ENCODE measurements at places on chromosomes 7 and 10. TPM values are rescaled to one million over a fixed set of nuclear protein-coding genes. Genes with fewer than 3 reads are reported as not detected.

GRCh38 chr10:112678987-112679386 is 232.0 kb downstream of the VTI1A start:
- no peaks in the 10 kb centered on the region for H3K4me1 ChIP-seq
- no peak overlapping the region for H3K4me3 ChIP-seq
- H3K27me3 ChIP-seq = no peaks in the 10 kb centered on the region

- no peaks in the 10 kb centered on the region for H3K36me3 ChIP-seq
- no peak for DNase-seq
- H3K27me3 ChIP-seq = no peaks in the 10 kb centered on the region
- no peak overlapping the region for H3K27ac ChIP-seq
Observed at GRCh38 chr10:5229019-5229418, 32.4 kb downstream of the AKR1C4 start.

Gene UTF1
- total RNA-seq = not detected

DNA sequence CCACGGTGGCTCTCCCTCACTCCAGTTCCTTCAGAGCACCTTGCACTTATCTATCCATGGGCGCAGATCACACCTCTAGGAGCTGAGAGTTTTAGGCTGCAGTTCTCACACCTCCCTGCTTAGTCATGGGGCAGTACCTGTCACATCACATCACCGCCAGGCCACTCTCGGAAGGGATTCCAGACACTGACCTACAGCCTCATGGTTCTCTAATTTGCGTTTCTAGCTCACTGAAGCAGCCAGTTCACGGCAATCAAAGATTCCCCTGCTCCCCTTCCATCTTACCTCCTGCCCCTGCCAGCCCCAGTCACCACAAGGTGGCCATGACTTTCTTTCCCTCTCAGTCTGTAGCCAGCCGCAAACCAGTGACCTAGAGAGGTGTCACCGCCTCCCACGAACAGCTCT is 34.2 kb downstream of the ADRB1 start:
- H3K27me3 ChIP-seq = no peaks in the 10 kb centered on the region
- H3K4me3 ChIP-seq = no peak overlapping the region
- H3K36me3 ChIP-seq = no peaks in the 10 kb centered on the region
- no peak for DNase-seq
- H3K27ac ChIP-seq = no peak overlapping the region
- H3K4me1 ChIP-seq = no peaks in the 10 kb centered on the region

Gene CAMK1D
- total RNA-seq = 17.1 TPM

Gene IFIT3
- 78.0 TPM for total RNA-seq

Gene YAE1
- 16.5 TPM for total RNA-seq

DNA sequence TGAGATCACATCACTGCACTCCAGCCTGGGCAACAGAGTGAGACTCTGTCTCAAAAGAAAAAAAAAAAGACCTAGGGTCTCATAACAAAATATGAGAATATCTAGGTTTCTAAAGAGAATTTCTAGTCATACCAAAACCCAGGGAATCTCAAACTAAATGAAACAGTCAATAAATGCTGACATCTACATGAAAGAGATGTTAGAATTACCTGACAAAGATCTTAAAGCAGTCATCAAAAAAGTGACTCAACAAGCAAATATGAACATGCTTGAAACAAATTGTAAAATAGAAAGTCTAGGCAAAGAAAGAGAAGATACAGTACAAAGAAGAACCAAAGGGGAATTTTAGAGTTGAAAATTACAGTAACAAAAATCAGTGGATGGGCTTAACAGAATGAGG is 26.9 kb upstream of the RET start:
- H3K36me3 ChIP-seq = no peaks in the 10 kb centered on the region
- no peak overlapping the region for H3K4me3 ChIP-seq
- no peaks in the 10 kb centered on the region for H3K4me1 ChIP-seq
- H3K27ac ChIP-seq = no peak overlapping the region

DNA sequence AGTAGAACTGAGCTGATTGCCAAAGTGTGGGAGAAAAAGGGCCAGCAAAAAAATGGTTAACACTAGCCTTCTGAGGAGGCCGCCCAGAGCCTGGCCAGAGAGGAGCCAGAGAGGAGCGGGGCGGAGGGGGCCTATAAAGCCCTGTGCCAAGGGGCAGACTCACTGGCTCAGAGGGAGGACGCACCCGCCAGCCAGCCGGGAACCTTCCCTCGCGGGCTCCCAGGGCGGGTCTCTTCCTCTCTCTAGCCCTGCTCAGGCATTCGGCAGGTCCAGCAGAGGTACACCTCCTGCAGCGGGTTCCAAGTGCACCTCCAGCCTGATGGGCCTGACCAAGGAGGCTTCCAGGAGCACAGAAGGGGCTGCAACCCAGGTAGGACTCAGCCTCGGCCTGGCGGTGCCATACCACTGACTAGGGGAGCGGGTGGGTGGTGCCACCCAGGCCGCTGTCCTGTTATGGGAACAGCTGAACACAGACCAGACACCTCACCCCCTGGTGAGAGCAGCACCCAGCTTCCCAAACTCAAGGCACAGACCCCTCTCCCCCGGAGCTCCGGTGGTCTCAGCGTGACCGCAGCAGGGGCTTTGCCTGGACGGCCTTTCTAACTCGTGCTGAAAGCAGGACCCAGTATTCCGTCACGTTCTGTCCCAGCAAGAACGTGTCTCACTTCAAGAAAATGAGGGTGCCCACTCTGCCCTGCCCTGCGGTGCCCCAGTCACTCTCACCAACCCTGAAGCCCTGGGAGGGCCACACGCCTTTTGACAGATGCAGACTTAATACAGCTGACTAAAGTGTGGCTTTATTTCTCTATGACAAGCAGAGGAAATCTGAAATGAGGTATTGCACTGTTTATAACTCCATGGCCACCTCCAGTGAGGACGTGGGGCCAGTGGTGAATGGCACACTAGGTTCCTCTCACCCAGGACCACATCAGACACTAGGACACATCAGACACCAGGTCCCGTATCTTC is at the start of gene GPER1:
Gene GPER1, plus strand, starts transcription at position 162 of the 969 bp plus-strand sequence. CDS start 3,616 bp downstream, outside the sequence.
- DNase-seq = peak; percentile 82
- peak within 1 kb of the TSS; percentile 49 for H3K4me3 ChIP-seq
- H3K27me3 ChIP-seq = no peaks in the 10 kb centered on the region
- peaks cover 23% of the 10 kb centered on the region for H3K4me1 ChIP-seq

DNA sequence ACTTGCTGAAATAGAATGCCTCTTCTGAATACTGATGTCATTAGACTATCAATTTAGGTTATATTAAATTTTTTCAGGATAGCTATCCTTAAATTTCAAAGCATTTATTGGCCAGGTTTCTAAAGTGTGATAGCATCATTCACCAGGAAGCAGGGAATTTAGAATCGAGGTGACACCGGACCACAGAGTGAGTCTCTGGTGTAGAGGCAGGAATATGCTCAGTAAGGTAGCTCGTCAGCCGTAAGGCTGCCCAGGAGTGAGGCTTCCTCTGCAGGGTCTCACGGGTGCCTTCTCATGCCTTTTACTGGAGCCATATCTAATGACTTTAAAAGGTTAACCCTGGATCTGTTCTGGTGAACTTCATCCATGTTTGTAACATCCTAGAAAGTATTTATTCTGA is 170.8 kb upstream of the KLF14 start:
- H3K4me3 ChIP-seq = no peak overlapping the region
- H3K36me3 ChIP-seq = peaks cover 20% of the 10 kb centered on the region
- peaks cover 47% of the 10 kb centered on the region for H3K4me1 ChIP-seq
- no peak for DNase-seq
- peak overlapping the region; percentile 63 for H3K27ac ChIP-seq

DNA sequence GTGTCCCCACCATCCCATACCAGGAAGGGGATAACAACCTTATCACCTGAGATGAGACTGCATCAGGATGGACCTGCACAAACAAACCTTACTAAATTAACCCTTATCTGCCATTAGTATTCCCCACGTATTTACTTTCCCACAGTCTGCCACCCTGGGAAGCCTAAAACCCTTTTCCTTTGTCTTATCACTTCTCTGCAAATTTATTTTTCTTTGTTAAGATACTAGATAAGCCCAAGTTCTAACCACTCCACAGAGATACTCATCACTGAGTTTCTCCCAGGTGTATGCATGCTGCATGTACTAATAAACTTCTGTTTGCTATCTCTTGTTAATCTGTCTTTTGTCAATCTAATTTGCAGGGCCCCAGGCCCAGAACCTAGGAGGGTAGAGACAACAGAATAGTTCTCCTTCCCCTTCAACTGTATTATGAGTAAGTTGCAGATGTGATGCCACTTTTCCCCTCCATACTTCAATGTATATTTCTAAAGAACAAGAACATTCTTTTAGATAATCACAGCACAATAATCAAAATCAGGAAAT is 66.0 kb downstream of the ELMO1 start:
- no peaks in the 10 kb centered on the region for H3K36me3 ChIP-seq
- H3K4me1 ChIP-seq = peaks cover 17% of the 10 kb centered on the region
- no peaks in the 10 kb centered on the region for H3K27me3 ChIP-seq
- no peak overlapping the region for H3K4me3 ChIP-seq

Gene COL13A1
- 13.5 TPM for total RNA-seq

Gene ZNF488
- 0.41 TPM for total RNA-seq

Gene STEAP1
- total RNA-seq = 5.7 TPM

Gene GFRA1
- total RNA-seq = 3.4 TPM

Gene LMOD2
- total RNA-seq = 0.17 TPM

- no peaks in the 10 kb centered on the region for H3K4me1 ChIP-seq
- no peaks in the 10 kb centered on the region for H3K36me3 ChIP-seq
- no peak for DNase-seq
- no peak overlapping the region for H3K4me3 ChIP-seq
- H3K27me3 ChIP-seq = no peaks in the 10 kb centered on the region
Observed at GRCh38 chr7:20083781-20084180, 133.4 kb downstream of the MACC1 start.
